ENCODE measurements at places on chromosomes 7 and 10. TPM values are rescaled to one million over a fixed set of nuclear protein-coding genes. Genes with fewer than 3 reads are reported as not detected.

Gene PON1
- not detected for total RNA-seq

Gene VSTM4
- 0.24 TPM for total RNA-seq

DNA sequence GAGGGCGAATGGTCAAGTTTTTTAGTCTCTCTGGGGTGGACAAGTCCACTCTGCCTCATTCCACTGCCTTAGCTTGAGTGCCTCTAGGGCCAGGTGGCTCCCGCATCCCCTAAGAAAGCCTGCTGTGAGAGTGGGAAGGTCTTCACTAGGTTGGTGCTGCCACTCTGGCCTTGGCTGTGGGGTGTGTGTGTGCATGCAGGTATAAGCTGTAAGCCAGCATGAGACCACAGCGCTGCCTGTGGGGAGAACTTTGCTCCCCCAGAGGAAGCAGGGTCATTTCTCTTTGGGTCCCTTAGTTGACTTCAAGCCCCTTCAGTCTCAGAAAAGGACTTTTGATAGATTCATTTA, 25.5 kb upstream of the PCBD1 start:
- H3K27ac ChIP-seq: no peak overlapping the region
- no peak overlapping the region for H3K4me3 ChIP-seq
- DNase-seq: no peak
- no peaks in the 10 kb centered on the region for H3K4me1 ChIP-seq
- no peaks in the 10 kb centered on the region for H3K36me3 ChIP-seq

DNA sequence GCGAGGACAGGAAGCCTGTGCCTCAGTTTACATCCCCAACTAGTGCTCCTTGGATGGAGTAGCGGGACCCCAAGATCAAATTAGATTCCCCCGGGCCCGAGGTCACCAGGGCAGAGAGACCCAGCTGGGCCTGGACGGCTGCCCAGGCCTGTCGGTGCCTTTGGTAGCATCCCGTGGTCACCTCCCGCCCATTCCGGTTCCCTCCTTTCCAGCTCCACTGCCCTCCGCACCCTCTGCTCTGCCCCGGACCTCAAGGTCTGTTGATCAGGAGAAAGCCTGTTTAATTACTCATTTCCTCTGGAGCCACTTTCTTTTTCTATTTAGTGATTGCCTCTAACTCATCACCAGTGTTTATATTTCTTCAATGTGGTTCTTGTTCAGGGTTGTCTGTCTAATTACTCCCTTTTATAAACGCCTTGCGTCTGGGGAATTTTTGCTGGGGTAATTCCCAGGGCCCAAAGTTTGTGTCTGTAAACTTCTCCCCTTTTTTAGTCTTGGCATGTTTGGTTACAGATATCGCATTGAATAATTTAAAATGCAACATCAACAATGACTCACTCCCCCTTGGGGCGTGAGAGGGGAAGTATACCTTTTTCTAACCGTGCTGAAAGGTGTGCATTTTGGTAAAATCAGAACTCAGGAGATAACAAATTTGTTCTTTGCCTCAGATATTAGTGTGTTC, 1.9 kb downstream of the FOXK1 start:
- H3K4me1 ChIP-seq: peaks cover 41% of the 10 kb centered on the region
- DNase-seq: peak; percentile 64
- H3K27me3 ChIP-seq: no peaks in the 10 kb centered on the region
- H3K36me3 ChIP-seq: peaks cover 8% of the 10 kb centered on the region
- H3K4me3 ChIP-seq: peak overlapping the region; percentile 76
- H3K27ac ChIP-seq: peak overlapping the region; percentile 89

GRCh38 chr10:70584909-70585544, 17.5 kb downstream of the PRF1 start:
- no peaks in the 10 kb centered on the region for H3K36me3 ChIP-seq
- no peak overlapping the region for H3K27ac ChIP-seq
- H3K4me3 ChIP-seq: no peak overlapping the region
- peaks cover 13% of the 10 kb centered on the region for H3K27me3 ChIP-seq

GRCh38 chr7:25091176-25091575, 33.9 kb downstream of the CYCS start:
- DNase-seq: no peak
- peaks cover 14% of the 10 kb centered on the region for H3K4me1 ChIP-seq

DNA sequence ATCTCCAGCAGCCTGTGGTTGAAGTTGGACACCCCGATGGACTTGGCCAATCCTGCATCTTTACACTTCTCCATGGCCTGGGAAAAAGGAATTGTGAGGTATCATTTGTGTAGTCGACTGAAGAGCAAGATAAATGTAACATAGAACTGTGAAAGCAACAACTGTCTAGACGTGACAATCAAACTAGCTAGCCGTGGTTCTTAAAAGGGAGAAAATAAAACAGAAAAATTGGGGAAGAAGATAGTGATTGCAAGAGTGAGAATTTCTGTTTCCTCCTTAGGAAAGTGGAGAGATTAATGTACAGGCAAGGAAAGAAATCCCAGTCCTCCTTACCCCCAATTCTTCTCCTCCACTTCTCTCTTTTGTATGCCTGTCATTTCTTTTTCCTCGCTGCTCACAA, 5.0 kb downstream of the AKR1C2 start:
- peaks cover 7% of the 10 kb centered on the region for H3K27me3 ChIP-seq
- no peaks in the 10 kb centered on the region for H3K4me1 ChIP-seq
